Melanocyte of skin (primary cell): ENCODE measurements at places on chromosomes 6 and 20. TPM values are rescaled to one million over a fixed set of nuclear protein-coding genes. Genes with fewer than 3 reads are reported as not detected.

The BCLAF1 gene
- 114 and 150 TPM in 2 replicates for total RNA-seq

The SMLR1 gene
- not detected in 2 replicates for total RNA-seq

The CASS4 gene
- under 0.01 TPM in 1 of 2 replicates, not detected in the other for total RNA-seq

The BPIFB2 gene
- not detected in 2 replicates for total RNA-seq

The TMEM200A gene
- total RNA-seq: under 0.01 TPM in 1 of 2 replicates, not detected in the other

The EMILIN3 gene
- total RNA-seq: under 0.01 TPM in 1 of 2 replicates, not detected in the other

The ELOVL4 gene
- total RNA-seq: 4.8 and 8.4 TPM in 2 replicates

The RCAN2 gene
- 0.73 TPM in 1 of 2 replicates, not detected in the other for total RNA-seq

The FGD2 gene
- total RNA-seq: not detected in 2 replicates

The SNAP91 gene
- total RNA-seq: not detected in 2 replicates
